ENCODE measurements at places on chromosomes 4 and X.

DNA sequence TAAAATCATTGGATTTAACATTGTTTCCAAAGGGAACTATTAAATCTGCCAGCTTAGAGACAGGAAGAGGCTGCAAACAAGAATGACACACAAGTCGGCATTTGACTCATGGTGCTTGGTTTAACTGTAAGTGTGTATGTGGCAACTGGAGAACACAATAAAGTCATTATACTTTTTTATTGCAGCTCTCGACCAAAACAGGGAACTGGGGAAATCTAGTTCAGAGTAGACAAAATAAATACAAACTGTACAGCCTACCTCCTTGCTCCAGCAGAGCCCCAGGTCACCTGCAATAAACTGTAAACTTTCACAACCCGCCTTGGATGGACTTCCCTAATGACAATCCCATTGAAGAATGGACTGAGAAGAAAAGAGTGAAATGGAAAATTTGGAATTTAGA lies 24.0 kb downstream of the NPY5R start:
- no peak for DNase-seq

- DNase-seq = no peak
Observed at GRCh38 chr4:36115312-36115711, 129.0 kb downstream of the ARAP2 start.

- DNase-seq = no peak
Observed at GRCh38 chrX:47523713-47524166, 37.3 kb upstream of the ARAF start.

GRCh38 chr4:186669159-186669731 lies 54.4 kb downstream of the FAT1 start:
- DNase-seq = no peak

DNA sequence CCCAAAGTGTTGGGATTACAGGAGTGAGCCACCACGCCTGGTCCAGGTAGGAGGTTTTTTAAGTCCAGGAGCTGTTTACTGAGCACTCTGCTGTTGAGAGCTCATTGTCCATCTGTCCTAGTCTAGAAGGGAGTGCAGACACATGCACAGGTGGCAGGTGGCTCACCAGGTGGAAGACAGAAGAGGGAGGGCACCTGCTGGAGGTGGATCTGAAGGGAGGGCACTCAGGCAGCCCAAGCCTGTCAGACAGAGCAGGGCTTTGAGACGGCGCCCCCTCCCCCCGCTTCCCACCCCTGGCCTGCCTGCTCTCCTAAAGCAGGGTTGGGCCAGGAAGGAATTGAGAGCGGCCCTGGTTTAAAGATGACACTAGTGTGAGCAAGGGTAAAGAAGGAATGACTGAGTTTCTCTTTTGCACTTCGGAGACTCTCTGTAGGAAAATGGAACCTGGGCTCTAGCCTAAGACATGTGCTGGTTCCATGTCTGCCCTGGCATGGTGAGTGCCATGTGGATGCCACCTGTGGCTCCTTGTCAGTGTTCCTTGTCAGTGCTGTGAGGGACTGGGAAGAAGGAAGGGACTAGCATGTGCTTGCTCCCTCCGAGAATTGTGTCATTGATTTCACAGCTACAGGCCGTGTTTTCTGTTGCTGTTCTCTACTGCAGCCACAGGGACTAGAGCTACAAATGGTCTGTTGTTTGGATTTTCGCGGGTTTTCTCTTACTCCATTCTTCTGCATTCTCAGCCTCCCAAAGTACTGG lies 108.6 kb downstream of the TNIP2 start:
- no peak for DNase-seq

DNA sequence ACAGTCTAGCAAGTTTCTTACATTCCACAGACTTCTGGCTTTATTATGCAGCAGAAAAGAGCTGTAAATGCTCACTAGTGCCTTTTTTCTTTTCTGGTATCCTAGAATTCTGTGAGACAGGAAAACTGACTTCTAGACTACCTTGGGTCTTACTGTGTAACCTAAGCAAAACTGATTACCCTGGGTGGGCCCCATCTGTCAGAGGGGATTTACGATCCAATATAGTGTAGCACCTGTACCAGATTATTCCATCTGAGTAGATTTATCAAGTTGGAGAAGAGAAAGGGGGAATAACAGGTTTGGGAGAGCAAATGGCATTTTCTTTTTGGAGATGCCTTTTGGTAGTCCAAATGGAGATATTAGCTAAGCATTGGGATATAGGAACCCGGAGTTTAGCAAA lies 46.7 kb downstream of the FSTL5 start:
- no peak for DNase-seq

Measured in hippocampal formation (tissue), 2 donors.